ENCODE measurements at places on chromosomes 1 and 21. TPM values are rescaled to one million over a fixed set of nuclear protein-coding genes. Genes with fewer than 3 reads are reported as not detected.

The ANGPTL1 gene
- 0.22 TPM for total RNA-seq

The NLRP3 gene
- total RNA-seq = 4.5 TPM

DNA sequence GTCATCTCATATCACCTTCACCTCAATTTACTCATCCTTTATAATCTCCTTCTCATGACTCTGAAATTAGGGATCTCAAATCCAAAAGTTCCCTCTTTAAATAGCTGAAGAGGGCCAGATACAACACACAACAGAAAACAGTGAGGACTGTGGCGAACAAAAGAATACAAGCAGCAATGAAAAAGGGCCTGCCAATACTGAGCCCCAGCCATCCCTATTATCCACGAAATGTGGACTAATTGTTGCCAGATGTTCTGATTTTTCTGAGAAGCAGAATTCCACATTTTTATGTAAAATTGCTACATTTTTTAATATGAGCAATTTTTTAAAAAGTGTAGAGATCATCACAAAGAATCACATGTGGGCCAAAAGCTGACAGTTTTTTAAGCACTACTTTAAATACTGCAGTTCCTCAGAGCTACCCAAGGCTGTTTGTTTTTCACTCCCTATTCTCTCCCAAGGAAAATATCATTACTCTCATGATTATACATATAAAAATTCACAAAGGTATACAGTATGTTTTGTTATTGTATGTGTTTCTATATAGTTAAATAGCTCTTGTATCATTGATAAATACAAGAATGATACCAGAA lies 90.0 kb downstream of the ASH1L start:
- no peaks in the 10 kb centered on the region for H3K36me3 ChIP-seq
- no peak overlapping the region for H3K4me3 ChIP-seq
- no peaks in the 10 kb centered on the region for H3K27me3 ChIP-seq

DNA sequence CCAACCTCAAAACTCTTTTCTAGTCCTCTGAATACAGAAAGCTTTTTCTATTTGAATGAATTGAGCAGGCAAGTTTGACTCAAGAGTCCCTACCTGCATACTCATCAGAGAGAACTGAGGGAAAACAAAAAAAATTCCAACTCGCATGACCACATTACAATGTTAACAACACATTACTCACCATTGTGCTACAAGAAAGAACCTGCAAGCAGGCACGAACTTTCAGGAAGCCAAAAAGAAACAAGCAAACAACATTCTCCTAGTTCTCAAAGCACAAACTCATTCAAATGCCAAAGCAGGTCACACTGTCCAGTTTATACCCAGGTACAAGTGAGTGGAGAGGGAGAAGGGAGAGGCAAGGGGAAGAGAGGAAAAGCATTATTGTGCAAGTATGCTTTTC lies 14.6 kb downstream of the OTUD7B start:
- DNase-seq = no peak
- peaks cover 15% of the 10 kb centered on the region for H3K27me3 ChIP-seq
- H3K4me1 ChIP-seq = no peaks in the 10 kb centered on the region
- H3K27ac ChIP-seq = no peak overlapping the region
- no peaks in the 10 kb centered on the region for H3K36me3 ChIP-seq

GRCh38 chr1:10538646-10539355 lies 64.1 kb downstream of the PEX14 start:
- H3K27me3 ChIP-seq = no peaks in the 10 kb centered on the region
- no peak overlapping the region for H3K4me3 ChIP-seq
- no peak overlapping the region for H3K27ac ChIP-seq
- DNase-seq = no peak
- H3K36me3 ChIP-seq = peaks cover 18% of the 10 kb centered on the region

DNA sequence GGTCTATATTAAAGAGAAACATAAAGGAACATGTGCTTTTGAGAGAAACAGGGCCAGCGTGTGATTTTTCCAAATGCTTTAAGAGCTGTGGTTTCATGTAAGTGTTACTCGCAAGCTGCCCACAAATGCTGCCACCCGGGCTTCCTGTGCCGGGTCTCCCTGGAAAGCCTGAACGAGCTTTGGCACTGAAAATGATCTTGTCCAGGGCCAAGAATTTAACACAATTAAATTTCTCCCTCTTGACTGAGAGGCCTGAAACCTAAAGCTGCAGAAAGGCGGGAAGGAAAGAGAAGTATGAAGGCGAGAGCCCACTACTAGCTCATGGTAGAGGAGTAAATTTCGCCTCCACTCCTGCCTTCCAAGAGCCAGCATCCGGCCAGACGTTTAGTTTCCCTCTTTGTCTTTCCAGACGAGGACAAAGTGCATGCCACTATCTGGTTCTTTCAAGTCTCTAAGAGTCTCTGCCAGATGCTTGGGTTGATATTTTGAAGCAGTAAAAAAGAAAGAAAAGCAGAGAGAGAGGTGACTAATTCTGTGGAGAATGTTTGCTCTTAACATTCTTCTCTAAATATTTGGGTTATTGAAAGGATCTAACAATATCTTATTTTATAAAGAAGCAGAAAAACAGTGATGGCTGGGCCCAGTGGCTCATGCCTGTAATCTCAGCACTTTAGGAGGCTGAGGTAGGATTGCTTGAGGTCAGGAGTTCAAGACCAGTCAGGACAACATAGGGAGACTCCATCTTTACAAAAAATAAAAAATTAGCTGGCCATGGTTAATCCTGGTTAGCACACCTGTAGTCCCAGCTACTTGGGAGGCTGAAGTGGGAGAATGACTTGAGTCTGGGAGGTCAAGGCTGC lies 100.0 kb upstream of the HNRNPU start:
- no peak overlapping the region for H3K27ac ChIP-seq
- DNase-seq = peak; percentile 9
- H3K4me3 ChIP-seq = no peak overlapping the region

GRCh38 chr1:246583448-246584185 lies 17.4 kb downstream of the CNST start:
- no peaks in the 10 kb centered on the region for H3K27me3 ChIP-seq
- H3K36me3 ChIP-seq = no peaks in the 10 kb centered on the region
- H3K4me1 ChIP-seq = peaks cover 20% of the 10 kb centered on the region
- no peak overlapping the region for H3K27ac ChIP-seq
- no peak overlapping the region for H3K4me3 ChIP-seq
- no peak for DNase-seq

DNA sequence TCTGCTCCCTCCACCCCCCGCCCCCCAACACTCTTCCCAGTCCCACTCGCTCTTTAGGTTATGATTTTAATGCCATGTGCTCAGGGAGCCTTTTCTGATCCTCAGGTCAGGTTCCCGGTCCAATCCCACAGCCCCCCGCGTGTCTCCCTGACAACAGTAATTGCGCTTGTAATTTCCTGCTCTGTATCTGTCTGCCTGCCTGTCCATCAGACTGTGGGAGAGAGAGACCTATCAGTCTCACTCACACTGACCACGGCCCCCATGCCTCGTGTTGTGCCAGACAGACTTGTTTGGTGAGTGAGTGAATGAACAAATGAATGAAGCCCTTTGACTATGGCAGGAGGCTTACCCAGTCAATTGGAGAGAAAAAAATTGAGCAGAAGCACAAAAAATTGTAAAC lies 50.8 kb upstream of the ECE1 start:
- H3K4me1 ChIP-seq = peaks cover 90% of the 10 kb centered on the region
- peaks cover 5% of the 10 kb centered on the region for H3K36me3 ChIP-seq
- H3K27ac ChIP-seq = no peak overlapping the region
- H3K27me3 ChIP-seq = no peaks in the 10 kb centered on the region
- H3K4me3 ChIP-seq = no peak overlapping the region
- DNase-seq = no peak

DNA sequence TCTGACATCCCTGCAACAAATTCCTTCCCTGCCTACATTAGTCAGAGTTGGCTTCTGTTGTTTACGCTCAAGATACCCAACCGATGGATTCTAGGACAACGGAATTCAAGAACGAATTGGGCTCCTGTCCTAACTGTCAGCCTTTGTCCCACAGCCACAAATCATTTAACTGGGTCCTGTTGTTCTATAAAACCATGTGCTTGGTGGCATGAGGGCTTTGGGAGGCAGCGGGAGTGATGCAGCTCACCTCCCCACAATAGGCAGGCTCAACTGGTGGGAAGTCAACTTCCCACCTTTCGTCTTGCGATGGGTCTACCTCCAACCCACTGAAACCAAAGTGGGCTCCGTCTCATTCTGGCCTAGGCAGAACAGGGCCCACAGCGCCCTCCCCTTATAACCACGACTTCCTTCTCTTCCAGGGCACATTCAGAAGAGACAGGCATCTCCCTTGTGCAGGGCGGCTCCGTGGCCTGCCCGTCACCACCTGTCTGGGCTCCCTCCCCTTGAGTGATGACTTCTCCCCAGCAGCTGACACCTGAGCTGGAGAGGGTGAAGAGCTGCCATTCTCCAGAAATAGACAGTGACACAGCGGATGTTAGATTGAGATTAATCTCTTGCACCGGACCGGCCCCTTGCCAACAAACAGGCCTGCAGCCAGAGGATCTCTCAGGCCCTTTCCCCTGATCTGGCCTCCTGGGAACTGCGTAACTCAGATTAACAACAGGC lies 26.5 kb downstream of the LRRC38 start:
- no peaks in the 10 kb centered on the region for H3K36me3 ChIP-seq
- no peak for DNase-seq
- no peaks in the 10 kb centered on the region for H3K4me1 ChIP-seq
- H3K27ac ChIP-seq = no peak overlapping the region
- no peaks in the 10 kb centered on the region for H3K27me3 ChIP-seq

- no peak overlapping the region for H3K27ac ChIP-seq
- H3K4me1 ChIP-seq = no peaks in the 10 kb centered on the region
- no peak for DNase-seq
- no peak overlapping the region for H3K4me3 ChIP-seq
- H3K27me3 ChIP-seq = no peaks in the 10 kb centered on the region
These were observed 36.2 kb downstream of the SGIP1 start for GRCh38 chr1:66570196-66570595.

- no peaks in the 10 kb centered on the region for H3K4me1 ChIP-seq
- no peaks in the 10 kb centered on the region for H3K27me3 ChIP-seq
- H3K36me3 ChIP-seq = no peaks in the 10 kb centered on the region
- H3K4me3 ChIP-seq = no peak overlapping the region
These were observed 71.4 kb upstream of the PPP2R5A start for GRCh38 chr1:212213784-212214183.

DNA sequence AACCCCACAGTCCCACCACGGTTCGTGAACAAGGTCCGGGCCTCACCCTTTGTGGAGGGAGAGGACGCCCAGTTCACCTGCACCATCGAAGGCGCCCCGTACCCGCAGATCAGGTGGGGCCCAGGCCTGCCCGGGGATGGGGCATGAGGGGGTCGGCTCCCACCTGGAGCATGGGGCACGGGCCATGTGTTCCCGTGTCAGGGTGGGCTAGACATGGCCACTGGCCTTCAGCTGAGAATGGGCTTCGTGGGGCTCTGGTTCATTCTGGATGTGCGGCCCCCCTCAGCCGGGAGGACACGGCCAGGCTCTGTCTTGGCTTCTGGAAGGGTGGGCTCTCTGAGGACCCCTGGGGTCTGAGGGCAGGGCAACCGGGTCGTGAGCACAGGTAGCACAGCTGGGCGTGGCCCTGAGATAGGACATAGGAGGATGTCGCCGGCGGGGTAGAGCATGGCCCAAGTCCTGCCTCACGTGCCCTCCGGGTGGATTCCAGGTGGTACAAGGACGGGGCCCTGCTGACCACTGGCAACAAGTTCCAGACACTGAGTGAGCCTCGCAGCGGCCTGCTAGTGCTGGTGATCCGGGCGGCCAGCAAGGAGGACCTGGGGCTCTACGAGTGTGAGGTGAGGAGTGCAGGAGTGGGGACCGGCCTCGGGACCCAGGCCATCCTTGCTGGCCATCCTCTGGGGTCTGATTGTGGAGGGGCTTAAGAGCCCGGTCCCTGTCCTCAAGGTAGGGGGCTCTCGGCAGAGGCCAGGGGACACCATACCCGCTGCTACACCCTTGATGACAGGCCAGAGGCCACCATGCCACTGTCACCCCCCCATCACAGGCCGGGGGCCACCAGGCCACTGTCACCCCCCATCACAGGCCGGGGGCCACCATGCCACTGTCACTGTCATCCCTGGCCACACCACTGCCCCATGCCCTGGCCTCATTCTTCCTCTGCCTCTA lies 55.5 kb downstream of the TRIM11 start:
- no peak for DNase-seq
- peaks cover 6% of the 10 kb centered on the region for H3K36me3 ChIP-seq
- no peaks in the 10 kb centered on the region for H3K27me3 ChIP-seq
- no peaks in the 10 kb centered on the region for H3K4me1 ChIP-seq
- H3K4me3 ChIP-seq = no peak overlapping the region

DNA sequence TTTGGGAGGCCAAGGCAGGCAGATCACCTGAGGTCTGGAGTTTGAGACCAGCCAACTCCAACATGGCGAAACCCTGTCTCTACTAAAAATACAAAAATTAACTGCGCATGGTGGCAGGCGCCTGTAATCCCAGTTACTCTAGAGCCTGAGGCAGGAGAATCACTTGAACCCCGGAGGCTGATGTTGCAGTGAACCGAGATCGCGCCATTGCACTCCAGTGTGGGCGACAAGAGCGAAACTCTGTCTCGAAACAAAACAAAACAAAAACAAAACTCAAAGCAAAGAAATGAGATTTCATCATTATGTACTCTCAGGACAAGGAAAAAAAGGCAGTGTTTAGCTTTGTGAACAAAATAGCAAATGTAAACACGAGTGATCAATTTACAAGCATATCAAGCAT lies 61.0 kb downstream of the LAMC2 start:
- H3K27ac ChIP-seq = no peak overlapping the region
- no peak overlapping the region for H3K4me3 ChIP-seq
- no peaks in the 10 kb centered on the region for H3K4me1 ChIP-seq
- no peaks in the 10 kb centered on the region for H3K36me3 ChIP-seq
- H3K27me3 ChIP-seq = no peaks in the 10 kb centered on the region
- no peak for DNase-seq

DNA sequence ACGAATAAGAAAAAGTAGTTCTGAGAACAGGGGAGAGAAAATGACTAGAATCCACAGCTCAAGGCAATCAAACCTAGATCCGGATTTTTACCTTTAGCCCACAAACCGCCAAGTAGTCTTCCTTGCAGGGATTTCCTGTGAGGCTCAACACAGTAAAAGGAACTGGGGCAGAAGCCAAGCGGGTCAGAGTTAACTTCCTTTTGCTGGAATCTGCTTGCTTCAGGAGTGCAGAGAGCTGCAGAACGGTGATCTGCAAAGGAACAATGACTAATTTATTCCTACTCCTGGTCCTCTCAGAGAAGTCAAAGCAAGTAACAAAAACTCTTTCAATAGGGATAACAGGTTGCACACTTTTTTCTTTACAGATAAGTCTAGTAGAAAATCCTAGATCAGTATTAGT lies 53.4 kb downstream of the UBR4 start:
- no peak overlapping the region for H3K27ac ChIP-seq
- no peaks in the 10 kb centered on the region for H3K27me3 ChIP-seq
- no peaks in the 10 kb centered on the region for H3K4me1 ChIP-seq
- no peak overlapping the region for H3K4me3 ChIP-seq

DNA sequence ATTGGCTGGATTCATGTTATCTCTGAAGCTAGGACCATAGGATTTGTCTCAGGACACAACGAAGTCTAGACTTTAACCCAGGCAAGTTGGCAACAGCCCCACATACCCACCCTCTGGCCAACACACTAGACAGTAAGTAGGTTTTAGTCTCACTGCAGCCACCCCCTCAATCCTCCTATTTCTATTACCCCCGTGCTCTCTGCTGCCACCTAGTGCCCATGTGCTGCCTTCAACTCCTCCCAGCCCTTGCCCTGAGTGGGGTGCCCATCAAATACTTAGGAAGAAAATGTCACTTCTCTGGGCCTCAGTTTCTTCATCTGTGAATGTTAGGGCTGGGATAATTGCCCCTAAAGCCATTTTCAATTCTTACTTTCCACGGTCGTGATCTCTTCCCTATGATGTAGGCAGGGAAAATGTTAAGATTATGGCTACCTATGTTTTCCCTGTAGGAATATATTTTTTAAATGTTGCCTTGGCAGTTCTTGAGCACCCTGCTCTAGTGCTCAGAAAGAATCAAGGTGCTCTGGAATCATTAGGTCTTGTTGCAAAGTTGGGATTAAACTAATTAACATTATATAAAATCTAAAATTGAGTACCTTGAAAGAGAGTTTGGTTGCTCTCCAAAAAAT lies 213.0 kb downstream of the LMX1A start:
- no peaks in the 10 kb centered on the region for H3K4me1 ChIP-seq
- no peak overlapping the region for H3K4me3 ChIP-seq
